ENCODE measurements at places on chromosomes 3 and 15.

- no peak for DNase-seq
Measured at GRCh38 chr3:169822540-169822939, 9.8 kb upstream of the LRRC34 start.

- DNase-seq: no peak
Measured at GRCh38 chr3:55488398-55489055, 1.4 kb upstream of the WNT5A start.

DNA sequence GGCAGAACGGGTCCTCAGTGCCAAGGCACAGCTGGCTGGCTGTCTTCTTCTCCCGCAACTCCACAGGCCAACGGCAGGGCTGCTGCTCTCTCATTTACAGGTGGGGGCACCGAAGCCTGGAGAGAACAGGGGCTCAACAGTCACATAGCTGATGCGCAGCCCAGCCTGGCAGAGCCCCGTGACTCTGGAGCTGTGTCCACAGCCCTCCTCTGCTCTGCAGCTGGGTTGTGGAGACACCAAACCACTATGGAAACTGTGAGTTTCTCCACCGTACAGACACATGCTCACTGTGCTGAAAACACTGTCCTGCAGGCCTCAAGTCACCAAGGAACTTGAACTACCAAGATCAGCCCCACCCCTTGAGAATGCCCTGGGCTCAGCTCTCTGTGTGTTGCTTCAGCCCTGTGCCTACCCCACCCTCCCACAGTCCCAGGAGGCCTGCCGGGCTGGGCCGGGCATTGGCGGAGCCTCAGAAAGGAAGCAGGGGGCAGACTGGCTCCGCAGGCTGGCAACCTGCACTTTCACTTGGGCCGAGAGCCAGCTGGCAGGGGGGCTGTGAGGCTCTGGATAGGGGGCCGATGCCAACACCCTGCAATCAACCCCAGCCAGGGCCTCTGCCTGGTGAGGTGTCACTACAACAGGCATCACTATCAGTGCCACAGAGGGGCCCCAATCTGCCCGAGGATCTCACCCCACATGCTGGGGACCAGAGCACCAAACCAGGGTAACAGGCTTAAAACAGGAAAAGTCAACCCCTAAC is 113.7 kb upstream of the RPL32 start:
- no peak for DNase-seq

DNA sequence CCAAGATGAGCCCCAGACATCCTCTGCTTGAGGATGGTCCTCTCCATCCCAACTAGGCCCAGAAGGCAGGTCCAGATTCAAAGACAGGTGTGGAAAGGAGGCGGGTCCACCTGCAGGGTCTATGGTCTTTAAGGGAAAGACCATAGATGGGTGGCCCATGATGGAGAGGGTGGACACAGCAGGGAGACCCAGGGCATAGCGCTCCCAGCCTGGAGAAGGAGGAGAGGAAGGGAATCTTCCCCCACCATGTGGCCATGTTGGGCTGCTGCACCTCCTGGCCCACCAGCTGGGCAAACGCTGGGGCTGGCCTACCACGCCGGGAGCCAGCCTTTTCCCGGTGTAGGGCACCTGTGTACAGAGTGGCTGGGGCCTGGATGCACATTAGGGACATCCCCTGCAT is 265.2 kb upstream of the TLE3 start:
- no peak for DNase-seq

DNA sequence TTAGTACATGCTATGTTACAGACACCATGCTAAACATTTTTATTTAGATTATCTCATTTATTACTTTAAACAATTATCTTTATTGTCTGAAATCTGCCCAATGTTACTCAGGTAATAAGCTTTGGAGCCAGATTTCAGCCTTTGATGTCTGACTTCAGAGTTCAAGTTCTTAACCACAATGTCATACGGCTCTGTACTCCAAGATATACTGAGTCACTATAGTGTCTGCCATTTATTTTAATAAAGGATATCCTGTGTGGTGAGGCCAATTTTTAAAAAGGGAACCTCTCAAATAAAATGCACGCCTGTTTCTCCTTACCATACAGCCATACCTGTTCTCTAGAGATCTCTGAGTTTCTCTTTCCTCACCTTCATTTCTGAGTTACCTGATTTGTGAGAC is 193.1 kb downstream of the EPHA3 start:
- no peak for DNase-seq

DNA sequence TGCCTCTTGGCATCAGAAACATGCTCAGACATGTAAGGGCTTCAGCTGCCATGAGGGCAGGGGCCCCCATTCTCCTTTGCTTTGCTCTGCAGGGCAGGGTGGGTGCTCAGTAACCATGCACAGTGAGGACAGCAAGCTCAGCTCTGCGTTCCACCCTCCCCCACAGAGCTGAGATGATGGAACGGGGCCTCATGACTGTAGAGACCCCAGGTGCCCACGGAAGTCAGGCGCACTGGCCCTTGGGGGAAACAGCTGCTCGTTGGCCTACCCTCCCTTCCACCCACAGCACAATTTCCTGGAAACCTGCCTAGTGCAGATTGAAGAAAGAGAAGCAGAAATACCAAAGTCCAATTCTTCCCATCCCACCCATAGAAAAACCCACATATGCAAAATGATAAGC is 10.5 kb downstream of the CTXND1 start:
- no peak for DNase-seq

GRCh38 chr3:34405159-34405558 is 606.7 kb downstream of the PDCD6IP start:
- no peak for DNase-seq

- DNase-seq: no peak
Measured at GRCh38 chr3:45736707-45737106, 47.5 kb downstream of the SACM1L start.

GRCh38 chr3:29240248-29240647 is 40.6 kb upstream of the RBMS3 start:
- DNase-seq: no peak

GRCh38 chr15:90564051-90564450 is 34.3 kb downstream of the CRTC3 start:
- no peak for DNase-seq

- no peak for DNase-seq
Measured at GRCh38 chr15:64599716-64600115, 139.3 kb downstream of the ZNF609 start.

DNA sequence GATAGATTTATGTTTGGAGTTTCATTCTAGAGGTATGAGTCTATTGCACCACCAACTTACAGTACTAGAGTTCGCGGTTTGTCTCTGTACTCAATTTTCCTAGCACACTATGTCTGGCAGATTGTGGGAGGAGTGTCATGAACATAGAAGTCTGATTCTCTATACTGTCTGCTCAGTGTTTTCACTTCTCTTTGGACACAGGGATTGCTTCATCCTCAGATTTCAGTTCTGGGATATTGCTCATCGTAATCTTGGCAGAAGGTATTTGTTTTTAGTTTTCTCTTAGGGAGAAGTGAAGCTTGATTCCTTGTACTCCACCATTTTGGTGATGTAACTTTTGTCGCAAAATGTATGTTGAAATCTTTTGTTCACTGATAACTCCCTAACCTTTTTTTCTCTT is 27.8 kb upstream of the AZI2 start:
- DNase-seq: no peak

DNA sequence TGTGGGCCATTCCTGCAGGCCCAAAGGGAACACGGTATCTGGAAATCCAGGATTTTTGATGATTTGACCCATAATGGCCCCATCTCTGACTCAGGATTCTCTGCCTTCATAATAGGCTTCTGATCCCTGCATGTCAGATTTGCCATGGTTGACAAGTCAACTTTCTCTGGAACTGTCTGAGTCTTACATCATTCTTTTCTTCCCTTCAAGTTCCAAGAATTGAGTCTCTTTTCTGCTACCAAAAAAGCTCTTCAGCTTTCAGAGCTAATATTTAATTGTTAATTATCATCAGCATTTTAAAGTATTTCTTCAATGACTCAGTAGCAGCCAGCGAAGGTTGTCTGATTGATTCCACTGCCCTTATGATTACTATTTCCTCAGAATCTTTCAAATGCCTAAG is 244.4 kb upstream of the COL8A1 start:
- DNase-seq: no peak

- DNase-seq: no peak
Measured at GRCh38 chr3:14516738-14517345, 23.3 kb downstream of the GRIP2 start.

- no peak for DNase-seq
Measured at GRCh38 chr15:45384700-45385099, 6.4 kb upstream of the GATM start.

DNA sequence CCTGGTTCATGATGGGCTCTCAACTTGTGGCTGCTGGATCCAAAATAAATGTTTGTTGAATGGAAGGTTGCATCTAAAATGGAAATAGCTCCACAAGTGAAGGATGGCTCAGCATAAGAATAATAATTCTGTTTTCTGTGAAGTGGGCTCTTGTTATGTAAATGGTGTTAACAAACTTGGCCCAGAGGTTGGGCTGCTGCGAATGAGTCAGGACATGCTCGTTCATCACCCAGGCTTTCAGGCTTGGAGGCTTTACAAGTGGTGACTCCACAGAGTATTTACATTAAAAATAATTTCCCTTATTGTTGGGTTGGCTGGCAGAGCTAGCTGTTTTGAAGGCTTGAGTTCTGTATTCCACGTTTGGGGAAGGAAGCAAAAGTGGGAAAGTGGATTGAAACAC is 60.5 kb downstream of the ITGB5 start:
- DNase-seq: no peak

DNA sequence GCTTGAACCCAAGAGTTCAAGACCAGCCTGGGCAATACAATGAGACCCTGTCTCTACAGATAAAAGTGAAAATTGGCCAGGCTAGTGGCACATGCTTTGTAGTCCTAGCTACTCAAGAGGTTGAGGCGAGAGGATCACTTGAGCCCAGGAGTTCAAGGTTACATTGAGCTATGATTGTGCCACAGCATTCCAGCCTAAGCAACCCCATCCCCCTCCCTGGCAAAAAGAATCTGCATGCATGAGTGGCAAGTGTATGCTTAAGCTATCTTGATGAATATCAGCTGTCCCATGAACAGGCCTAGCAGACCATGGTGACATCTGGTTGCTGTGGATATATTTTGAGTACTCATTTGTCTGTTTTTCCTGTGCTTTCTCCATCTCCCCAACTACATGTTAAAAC is 4.7 kb downstream of the ATRIP start:
- DNase-seq: no peak

- no peak for DNase-seq
Measured at GRCh38 chr15:62569460-62570404, 404.6 kb upstream of the C2CD4B start.

GRCh38 chr3:151625586-151625985 is 108.1 kb upstream of the AADACL2 start:
- DNase-seq: no peak

DNA sequence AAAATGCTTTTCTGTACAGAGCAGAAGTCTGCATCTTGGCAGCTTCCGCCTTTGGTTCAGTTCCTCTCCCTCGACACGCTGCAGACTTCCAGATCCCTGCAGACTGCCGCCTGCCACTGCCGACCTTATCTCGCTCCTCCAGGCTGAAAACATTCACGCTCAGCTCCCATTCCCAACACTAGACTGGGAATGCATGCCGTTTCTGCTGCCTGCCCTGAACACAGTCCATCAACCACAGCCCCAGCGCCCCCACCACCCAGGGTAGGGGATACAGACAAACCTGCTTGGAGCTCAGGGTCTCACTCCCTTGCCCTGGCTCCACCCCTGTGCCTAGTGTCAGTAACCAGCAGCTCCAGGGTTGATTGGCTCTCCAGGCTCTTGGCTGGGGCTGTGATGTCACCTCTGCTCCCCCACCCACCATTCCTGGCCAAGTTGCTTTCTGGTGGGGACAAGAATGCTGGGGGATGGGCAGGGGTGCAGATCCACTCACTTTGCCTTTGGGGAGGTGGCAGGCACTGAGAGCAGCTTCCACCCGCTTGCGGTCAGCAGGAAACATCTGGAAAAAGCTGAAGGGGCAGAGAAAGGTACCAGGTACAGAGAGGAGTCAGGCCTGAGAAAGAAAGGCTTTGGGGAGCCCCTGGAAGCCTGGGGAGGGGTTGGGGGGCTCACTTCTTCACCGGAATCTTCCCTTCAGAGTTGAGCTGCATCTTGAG is 6.1 kb downstream of the PLCB2 start:
- no peak for DNase-seq

DNA sequence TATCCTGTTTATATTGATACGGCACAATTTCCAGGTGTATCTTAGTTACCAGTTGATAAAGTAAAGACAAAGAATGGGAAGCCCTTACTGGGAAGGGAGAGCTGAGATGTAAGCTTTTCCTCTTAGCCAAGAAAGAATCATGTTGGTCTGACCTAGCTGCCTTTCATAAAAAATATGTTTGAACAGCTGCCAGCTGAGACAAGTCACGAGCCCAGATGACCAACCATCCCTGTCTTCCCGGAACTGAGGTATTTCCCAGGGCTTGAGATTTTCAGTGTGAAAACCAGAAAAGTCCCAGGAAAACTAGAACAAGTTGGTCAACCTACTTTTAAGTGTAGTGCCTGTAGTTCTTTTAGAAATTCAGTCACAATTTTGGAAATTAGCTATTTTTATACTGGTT is 3.6 kb upstream of the MYH15 start:
- no peak for DNase-seq

GRCh38 chr3:57999417-58000115 is 8.7 kb upstream of the FLNB start:
- no peak for DNase-seq

- DNase-seq: no peak
Measured at GRCh38 chr3:197283045-197283444, 15.4 kb downstream of the DLG1 start.

DNA sequence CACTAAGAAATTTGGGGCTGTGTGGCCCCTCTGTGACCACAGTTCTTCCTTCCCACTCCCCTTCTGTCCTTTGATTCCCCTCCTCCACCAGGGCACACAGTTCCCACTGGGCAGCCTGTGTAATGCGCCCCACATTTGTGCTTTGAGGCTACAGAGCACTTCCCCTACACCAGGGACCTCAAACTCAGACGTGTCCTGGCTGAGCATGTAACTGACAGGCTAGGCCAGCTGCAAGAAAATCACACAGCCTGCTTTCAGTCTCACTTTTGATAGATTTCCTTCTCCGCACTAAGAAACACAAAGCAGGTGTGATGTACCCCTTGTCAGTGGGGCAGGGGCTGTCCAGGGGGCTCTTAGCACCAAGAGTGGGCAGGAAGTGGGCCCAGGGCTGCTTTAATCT is 29.6 kb downstream of the PRKCD start:
- DNase-seq: no peak

DNA sequence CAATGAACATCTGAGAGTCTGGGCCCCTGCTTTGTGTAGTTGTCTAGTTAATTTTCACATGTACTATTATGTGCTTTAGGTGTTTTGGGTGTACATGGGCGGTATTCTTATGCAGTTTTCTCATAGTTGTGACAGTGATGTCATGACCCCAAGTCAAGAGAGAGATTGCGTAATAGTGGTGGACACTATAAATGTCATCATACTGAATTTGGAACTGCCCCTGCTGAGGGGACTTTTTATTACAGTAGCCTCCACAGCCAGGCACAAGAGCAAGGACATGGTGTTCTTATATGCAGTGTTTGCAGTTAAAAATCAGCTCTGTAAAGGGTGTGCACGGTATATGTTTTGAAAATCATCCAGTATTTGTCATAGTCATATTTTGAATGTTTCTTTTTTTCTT is 29.5 kb downstream of the ABHD2 start:
- DNase-seq: no peak

- no peak for DNase-seq
Measured at GRCh38 chr3:122506450-122506849, 8.3 kb downstream of the KPNA1 start.

- no peak for DNase-seq
Measured at GRCh38 chr3:127644641-127645370, 15.8 kb downstream of the PODXL2 start.

Data from effector memory CD4-positive, alpha-beta T cell (primary cell).